ENCODE measurements at places on chromosomes 16 and 17.

DNA sequence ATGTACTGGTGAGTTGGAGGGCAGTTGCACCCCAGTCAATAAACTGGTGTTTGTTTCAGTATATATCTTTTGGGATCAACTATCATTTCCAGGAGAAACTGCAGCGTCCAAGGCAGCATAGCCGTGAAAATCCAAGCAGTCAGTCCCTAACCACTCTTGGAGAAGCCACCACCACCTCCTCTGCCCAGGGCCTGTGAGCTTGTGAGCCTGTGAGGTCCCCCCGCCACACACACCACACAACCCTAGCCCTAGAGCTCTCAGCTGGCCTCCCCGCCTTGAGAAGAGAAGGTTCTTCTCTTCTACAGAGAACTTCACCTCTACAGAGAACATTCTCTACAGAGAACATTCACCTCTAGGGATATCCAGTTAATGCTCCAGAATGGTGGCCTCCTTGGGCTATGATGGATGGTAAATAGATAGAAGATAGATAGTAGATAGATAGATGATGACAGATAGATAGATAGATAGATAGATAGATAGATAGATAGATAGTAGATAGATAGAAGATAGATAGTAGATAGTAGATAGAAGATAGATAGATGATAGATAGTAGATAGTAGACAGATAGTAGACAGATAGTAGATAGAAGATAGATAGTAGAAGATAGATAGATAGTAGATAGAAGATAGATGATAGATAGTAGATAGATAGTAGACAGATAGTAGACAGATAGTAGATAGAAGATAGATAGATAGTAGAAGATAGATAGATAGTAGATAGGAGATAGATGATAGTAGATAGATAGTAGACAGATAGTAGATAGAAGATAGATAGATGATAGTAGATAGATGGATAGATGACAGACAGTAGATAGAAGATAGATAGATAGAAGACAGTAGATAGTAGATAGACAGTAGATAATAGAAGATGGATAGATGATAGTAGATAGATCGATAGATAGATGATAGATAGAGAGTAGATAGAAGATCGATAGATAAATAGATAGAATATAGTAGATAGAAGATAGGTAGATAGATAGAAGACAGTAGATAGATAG, 13.7 kb downstream of the ALOX15B start:
- DNase-seq: no peak
- H3K36me3 ChIP-seq: no peaks in the 10 kb centered on the region
- H3K4me1 ChIP-seq: peaks cover 13% of the 10 kb centered on the region
- H3K27me3 ChIP-seq: no peaks in the 10 kb centered on the region
- no peak overlapping the region for H3K4me3 ChIP-seq

GRCh38 chr17:42120161-42120769, 902 bp downstream of the KAT2A start:
- H3K27ac ChIP-seq: no peak overlapping the region
- no peaks in the 10 kb centered on the region for H3K27me3 ChIP-seq
- no peak for DNase-seq
- H3K4me3 ChIP-seq: no peak overlapping the region
- H3K4me1 ChIP-seq: peaks cover 5% of the 10 kb centered on the region
- peaks cover 16% of the 10 kb centered on the region for H3K36me3 ChIP-seq

GRCh38 chr17:62819511-62820221, 11.6 kb upstream of the MARCHF10 start:
- DNase-seq: no peak
- no peaks in the 10 kb centered on the region for H3K4me1 ChIP-seq
- no peak overlapping the region for H3K27ac ChIP-seq

GRCh38 chr17:79391376-79392233, 219.2 kb downstream of the RBFOX3 start:
- no peaks in the 10 kb centered on the region for H3K4me1 ChIP-seq
- no peak overlapping the region for H3K4me3 ChIP-seq
- H3K36me3 ChIP-seq: no peaks in the 10 kb centered on the region
- DNase-seq: peak; percentile 50
- peaks cover 2% of the 10 kb centered on the region for H3K27me3 ChIP-seq

DNA sequence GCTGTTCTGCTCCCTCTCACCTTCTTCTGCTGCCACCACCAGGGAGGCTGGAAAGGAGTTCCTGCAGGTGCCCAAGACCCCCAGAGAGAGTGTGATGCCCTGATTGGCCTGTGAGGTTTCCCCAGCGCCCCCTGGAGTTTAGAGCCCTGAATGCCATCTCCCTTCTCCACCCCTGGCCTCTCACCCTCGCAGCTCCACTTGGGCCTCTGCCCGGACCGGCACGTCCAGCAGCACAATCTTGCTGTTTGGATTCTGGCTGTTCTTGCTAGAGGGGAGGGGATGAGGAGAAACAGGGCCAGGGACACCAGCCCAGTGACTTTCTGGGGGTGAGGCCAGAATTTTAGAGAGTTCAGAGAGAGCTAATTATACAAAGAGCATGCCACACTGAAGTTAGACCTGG, 12.5 kb upstream of the FAM171A2 start:
- H3K4me1 ChIP-seq: peaks cover 10% of the 10 kb centered on the region
- H3K27ac ChIP-seq: no peak overlapping the region
- no peaks in the 10 kb centered on the region for H3K36me3 ChIP-seq
- H3K27me3 ChIP-seq: no peaks in the 10 kb centered on the region
- no peak overlapping the region for H3K4me3 ChIP-seq
- DNase-seq: no peak

GRCh38 chr17:81302861-81303333, 7.8 kb upstream of the SLC38A10 start:
- no peaks in the 10 kb centered on the region for H3K4me1 ChIP-seq
- no peaks in the 10 kb centered on the region for H3K36me3 ChIP-seq
- peaks cover 31% of the 10 kb centered on the region for H3K27me3 ChIP-seq
- no peak overlapping the region for H3K4me3 ChIP-seq
- no peak overlapping the region for H3K27ac ChIP-seq

DNA sequence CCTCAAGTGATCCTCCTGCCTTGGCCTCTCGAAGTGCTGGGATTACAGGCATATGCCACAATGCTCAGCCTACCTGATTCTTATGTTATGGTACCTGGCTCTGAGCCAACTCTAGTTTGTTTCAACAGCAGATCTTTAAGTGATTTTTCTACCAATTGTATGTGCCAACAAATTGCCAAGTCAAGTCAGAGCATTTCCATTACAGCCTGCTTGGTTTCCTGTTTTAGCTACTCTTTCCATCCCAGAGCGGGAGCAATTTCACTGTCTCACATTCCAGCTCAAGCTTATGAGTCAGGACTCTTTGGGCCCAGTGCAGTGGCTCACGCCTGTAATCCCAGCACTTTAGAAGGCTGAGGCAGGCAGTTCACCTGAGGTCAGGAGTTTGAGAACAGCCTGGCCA, 30.8 kb upstream of the RBBP6 start:
- DNase-seq: no peak
- no peak overlapping the region for H3K4me3 ChIP-seq
- H3K4me1 ChIP-seq: no peaks in the 10 kb centered on the region

- H3K4me1 ChIP-seq: peaks cover 27% of the 10 kb centered on the region
- peaks cover 4% of the 10 kb centered on the region for H3K36me3 ChIP-seq
- no peak for DNase-seq
- H3K27ac ChIP-seq: peak overlapping the region; percentile 46
- no peaks in the 10 kb centered on the region for H3K27me3 ChIP-seq
- peak overlapping the region; percentile 83 for H3K4me3 ChIP-seq
These were observed 773 bp downstream of the BLTP2 start for GRCh38 chr17:28643983-28644786.

All from T-cell (primary cell).